ENCODE measurements at places on chromosomes 1 and 21.

GRCh38 chr1:13701271-13701640 lies 1.3 kb downstream of the PRDM2 start:
- DNase-seq, result peak; percentile 59

GRCh38 chr1:95117207-95118066 lies at the start of gene TLCD4:
TSS of gene TLCD4 (plus strand) at chr1:95117355. CDS start at chr1:95143902, 26,547 bp downstream.
- peak; percentile 44 for DNase-seq

GRCh38 chr1:233916706-233917105 lies 12.2 kb downstream of the SLC35F3 start:
- DNase-seq, result no peak

DNA sequence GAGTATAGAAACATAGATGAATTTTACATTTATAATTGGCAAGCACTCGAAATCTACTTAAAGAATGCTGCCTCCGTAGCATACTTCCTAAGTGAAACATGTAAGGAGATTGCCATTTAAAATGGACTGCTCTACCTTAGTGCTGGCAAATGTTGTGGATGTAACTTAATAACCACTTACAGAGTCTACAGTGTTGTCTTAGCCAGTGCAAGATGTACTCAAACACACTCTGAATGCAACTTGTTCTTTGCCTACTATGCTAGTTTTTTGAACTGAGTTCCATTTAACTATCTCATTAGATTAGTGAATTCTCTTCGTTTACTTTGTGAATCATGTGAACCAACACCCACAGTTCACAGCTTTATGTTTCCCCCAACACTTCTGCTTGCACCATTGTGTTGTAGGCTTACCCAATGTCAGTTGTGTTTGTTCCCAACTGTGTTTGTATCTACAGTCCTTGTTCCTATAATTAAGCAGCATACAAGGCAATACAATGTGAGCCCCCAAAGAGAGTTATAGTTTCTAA lies 345.5 kb upstream of the LYPLAL1 start:
- DNase-seq, result no peak

GRCh38 chr1:56432166-56432971 lies 147.0 kb downstream of the PLPP3 start:
- no peak for DNase-seq

- no peak for DNase-seq
Measured at GRCh38 chr1:8590721-8591351, 226.6 kb downstream of the RERE start.

- DNase-seq, result no peak
Measured at GRCh38 chr21:39153842-39154241, 29.4 kb downstream of the PSMG1 start.

DNA sequence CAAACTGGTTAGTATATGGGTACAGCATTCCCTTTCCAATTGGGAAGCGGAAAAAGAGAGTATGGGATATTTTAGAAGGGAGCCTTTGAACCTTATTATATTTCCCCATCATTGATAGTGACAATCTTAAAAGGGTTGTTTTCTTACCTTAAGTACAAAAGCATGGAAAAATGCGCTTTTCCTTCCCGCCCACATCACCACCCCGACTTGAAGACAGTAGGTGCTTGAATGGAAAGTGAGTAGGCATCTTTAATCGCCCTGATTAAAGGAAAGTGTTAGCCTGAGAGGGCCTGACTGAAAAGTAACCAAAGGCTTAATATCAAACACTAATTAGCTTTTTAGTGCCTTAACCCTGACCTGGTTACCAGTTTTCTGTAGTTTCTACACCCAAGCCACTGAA lies 15.4 kb downstream of the GGPS1 start:
- DNase-seq, result no peak

DNA sequence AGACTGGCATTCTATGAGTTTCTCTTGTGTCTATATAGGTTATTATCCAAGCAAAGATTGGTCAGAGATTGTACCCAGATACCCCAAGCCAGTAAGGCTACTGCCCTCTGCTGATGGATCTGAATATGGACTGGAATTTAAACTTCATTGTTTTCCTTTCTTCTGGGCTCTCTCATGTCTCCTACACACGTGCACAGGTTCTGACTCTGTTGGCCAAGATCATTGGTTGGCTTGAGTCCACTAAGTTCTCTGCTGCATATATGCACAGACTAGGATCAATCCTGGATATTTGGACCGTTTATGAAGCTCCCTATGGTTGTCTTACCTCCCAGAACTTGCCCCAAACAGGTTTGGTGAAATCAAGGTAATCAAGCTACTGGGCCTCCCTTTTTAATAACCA lies 69.7 kb downstream of the CC2D1B start:
- peak; percentile 32 for DNase-seq

DNA sequence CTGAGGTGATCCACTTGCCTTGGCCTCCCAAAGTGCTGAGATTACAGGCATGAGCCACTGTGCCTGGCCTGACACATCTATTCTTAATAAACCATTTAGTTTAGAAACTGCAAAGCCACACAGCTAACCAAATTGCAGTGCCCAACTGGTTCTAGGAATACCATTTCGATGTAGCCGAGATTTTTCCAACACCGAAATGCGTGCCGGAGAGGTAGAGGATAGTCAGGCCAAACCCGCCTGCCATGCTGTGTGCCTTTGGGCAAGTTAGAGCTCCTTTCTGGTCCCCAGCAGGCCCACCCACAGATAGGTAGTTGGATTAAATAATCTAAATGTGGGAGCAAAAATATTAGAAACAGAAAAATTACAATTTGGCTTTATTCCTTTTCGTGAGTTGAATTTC lies 254.4 kb downstream of the FOXD2 start:
- no peak for DNase-seq

DNA sequence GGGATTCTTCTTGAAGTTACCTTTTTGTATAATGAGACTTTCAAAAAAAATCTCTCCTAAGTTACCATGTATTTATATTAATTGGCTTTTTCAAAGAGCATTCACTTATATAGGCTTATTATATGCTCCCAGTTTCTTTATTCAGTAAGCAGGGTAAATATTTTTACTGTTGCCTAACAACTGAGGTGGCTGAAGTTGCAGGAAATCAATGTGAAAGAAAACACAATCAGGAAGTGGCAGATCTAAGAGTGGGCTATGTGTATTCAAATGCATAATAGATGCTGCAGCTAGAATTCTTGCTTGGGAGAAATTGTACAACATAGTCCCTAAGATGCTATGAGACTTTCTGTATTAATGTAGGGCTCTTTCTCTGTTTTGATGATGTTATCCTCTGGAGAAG lies 606.9 kb downstream of the NUF2 start:
- DNase-seq, result no peak

- DNase-seq, result no peak
Measured at GRCh38 chr1:212597487-212597886, 11.1 kb upstream of the ATF3 start.

DNA sequence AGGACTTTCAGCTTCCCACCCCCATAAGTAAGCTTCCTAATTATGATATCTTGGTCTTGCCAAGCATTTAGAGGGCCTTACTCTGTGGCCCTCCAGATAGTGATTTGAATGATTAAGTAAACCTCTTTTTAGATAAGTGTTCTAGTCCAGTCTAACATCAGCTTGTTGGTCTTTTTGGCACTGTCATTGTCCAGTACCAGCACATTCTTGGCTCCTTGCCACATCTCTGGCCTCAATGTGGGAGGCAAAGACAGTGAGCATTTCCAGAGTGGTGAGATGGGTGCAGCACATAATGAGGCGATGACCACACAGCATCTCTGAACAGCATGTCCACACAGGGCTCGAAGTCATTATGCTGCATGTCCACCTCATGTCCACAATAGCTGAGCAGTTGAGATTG lies 6.1 kb downstream of the CAPZA1 start:
- no peak for DNase-seq

DNA sequence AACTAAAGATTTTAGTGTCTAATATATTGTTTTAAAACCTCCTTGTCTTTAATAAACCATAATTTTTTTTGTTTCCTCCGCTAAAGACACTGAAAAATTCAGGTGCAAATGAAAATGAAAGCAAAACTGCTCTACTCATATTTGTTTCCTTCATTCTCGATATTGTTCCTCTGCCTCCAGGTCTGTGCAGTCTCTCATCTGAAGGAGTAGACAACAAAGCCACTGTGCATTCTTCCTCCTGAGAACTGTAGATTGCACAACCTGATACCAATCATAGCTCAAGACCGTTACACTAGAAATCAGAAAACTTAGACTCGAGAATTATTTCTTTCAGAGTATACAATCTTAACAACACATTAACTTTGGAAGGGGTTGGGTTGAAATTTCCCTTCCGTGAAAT lies 373.1 kb upstream of the CXADR start:
- DNase-seq, result no peak

All from germinal center (tissue), 1 donor.